ENCODE measurements at places on chromosomes 5 and 9.

DNA sequence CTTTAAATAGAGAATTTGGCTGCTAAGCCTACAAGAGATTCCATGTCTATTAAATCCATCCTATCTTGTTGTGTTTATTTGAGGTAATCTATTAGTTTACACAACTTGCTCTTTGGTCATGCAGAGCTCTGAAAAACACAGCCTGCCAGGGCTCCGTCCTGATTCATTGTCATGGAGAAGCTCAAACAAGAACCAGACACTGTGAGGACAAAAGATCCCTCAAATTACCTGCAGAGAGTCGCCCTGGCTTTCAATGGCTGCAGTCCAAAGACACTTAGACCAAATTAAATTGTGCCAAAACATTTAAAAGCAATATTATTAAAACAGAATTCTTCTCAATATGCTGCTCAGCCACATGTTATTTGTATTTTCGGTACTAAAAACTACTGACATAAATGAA is 60.1 kb downstream of the CDH18 start:
- no peak for DNase-seq

- peak; percentile 46 for DNase-seq
Observed at GRCh38 chr5:75337366-75338021, 474 bp downstream of the HMGCR start.

GRCh38 chr5:118968925-118969375 is 19.4 kb downstream of the DTWD2 start:
- DNase-seq = no peak

DNA sequence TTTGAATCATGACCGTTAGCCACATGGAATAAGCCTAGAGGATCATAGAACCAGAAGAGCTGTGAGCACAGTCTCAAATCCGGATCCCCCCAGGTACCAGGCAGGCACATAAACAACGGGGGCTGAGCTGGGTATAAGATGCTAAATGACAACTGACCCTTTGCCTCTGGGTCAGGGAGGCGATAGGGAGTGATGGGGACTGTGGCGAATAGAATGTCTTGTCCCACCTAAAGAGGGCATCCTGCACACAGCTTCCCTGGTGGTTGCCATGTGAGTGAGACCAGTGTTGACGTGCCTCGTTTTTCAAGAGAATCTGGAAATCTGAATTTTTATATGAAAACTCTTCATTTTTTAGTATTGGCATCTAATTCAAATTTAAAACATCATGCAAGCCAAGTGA is 33.6 kb downstream of the SLC6A7 start:
- DNase-seq = no peak

GRCh38 chr5:33460210-33460609 is 19.4 kb downstream of the TARS1 start:
- no peak for DNase-seq
